T follicular helper cell (primary cell): ENCODE measurements at places on chromosomes 3 and 15.

- no peak for DNase-seq
Measured at GRCh38 chr3:23915537-23916108, 1.2 kb downstream of the NKIRAS1 start.

GRCh38 chr3:53844262-53845102 is 1.7 kb downstream of the CHDH start:
- no peak for DNase-seq

- DNase-seq = no peak
Measured at GRCh38 chr15:62920682-62921502, 121.7 kb upstream of the TPM1 start.

- no peak for DNase-seq
Measured at GRCh38 chr3:4467522-4467867, 426 bp upstream of the SUMF1 start.

GRCh38 chr15:63023351-63023945 is 19.1 kb upstream of the TPM1 start:
- DNase-seq = no peak

- DNase-seq = no peak
Measured at GRCh38 chr3:46191730-46192129, 16.4 kb downstream of the CCR1 start.

DNA sequence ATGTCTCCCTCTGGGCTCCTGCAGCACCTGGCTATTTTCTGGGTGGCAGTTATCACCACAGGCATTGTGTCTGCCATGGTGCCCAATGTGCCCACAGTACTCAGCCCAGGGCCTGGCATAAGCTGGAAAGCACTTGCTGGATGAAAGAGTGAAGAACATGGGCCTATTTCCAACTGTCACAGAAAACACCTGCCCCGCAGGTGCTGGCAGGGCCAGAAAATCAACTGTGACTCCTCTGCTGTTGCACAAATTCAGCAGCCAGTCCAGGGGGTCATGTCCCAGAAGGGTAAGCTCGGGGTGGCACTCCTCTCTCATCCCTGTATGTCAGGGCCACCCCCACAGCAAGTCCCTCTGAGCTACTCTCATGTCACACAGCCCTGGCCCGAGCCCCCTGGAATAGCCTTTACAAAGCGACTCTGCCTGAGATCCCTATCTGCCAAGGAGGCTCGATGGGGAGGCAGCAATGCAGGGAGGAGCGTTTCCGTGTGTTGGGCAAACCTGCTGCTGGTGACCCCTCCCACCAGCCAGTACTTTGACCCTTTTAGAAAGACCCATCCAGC is 16.9 kb downstream of the ITIH3 start:
- DNase-seq = no peak

DNA sequence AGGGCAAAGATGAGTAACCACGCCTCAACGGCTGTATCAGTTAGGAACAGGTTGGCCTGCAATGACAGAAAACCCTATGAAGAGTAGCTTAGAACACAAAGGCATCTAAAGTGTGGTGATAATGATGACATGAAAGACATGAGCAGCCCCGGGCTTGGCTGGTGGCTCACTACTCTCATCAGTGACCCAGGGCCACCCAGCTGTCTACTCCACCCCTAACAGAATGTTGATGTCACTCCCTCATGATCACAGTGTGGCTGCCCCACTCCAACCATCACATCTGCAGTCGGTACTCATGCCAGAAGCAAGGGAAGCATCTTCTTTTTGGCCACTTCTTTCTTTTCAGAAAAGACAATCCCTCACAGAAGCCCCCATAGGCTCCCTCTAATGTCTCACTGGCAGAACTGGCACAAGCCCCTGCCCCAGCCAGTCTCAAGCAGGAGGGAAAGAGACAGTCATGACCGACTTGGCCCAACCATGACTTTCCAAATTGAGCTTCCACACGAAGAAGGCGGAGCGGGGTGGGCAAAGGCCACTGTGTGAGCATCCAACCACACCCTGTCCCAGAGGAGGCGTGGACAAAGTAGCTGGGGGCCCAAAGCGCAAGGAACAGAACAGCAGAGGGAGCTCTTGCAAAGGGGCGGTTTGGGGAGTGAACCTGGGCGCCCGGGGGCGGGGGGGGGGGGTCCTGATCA is 72.0 kb upstream of the IQSEC1 start:
- no peak for DNase-seq

DNA sequence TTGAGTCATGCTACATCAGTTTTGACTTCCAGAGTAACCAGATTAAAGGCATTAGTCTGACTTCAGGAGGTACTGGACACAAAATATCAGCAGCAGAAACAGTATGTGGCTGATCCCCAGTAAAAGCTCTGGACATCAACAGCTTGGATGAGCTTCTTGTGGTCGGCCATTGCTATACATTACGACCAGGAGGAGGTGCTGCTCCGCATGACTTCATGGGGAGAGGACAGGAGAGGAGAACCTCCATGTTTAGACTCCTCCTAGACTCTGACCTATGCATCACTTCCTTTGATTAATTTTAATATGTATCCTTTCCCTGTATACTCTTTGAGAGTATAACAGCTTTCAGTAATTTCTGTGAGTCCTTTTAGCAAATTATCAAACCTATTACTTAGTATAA is 285.6 kb upstream of the ARHGEF26 start:
- no peak for DNase-seq

GRCh38 chr15:47516972-47517371 is 200.3 kb upstream of the SEMA6D start:
- no peak for DNase-seq

- no peak for DNase-seq
Measured at GRCh38 chr3:29937185-29937584, 656.3 kb downstream of the RBMS3 start.

DNA sequence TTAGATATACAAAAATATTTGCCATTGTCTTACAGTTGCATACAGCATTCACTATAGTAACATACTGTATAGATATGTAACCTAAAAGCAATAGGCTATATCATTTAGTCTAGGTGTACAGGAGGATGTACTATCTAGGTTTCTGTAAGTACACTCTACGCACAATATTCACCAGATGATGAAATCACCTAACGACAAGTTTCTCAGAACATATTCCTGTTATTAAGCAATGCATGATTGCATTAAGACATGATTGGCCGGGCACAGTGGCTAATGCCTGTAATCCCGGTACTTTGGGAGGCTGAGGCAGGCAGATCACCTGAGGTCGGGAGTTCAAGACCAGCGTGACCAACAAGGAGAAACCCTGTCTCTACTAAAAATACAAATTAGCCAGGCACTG is 14.5 kb upstream of the PRKCI start:
- DNase-seq = no peak

DNA sequence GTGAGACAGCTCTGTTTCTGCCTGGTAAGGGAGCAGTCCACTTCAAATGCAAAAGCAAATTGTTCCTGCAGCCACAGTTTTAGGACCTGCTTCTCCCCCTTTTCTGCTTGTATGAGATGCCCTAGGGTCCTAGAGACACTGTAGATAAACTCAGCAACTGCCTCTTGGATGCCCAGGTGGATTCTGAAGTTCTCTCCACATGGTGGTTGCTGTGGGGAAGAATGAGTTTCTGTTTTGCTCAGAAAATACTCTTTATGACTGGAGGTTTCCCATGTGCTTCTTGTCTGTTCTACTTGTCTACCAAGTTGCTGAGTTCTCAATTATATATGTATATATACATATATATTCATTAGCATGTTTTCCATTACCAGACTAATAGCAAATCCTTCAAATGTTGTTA is 5.6 kb upstream of the ZNF80 start:
- no peak for DNase-seq

DNA sequence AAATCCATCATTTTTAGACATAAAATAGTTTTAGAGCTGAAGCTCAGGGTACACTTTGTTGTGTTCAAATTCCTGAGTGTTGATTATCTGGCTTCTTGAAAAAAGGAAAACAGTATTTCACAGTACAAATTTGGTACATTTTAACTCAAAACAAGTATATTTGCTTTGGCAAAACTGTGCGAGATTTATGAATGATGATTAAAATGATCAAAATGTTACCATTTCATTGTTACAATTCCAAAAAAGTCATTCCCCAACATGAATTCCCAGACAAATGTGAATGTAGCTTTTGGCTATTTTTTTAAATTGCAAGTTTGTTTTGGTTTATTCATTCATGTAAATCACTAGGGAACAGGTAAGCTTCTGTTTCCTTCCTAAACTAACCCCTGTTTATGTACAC is 347.4 kb upstream of the DCBLD2 start:
- no peak for DNase-seq

GRCh38 chr3:188037965-188038581 is 115.9 kb upstream of the LPP start:
- DNase-seq = no peak

DNA sequence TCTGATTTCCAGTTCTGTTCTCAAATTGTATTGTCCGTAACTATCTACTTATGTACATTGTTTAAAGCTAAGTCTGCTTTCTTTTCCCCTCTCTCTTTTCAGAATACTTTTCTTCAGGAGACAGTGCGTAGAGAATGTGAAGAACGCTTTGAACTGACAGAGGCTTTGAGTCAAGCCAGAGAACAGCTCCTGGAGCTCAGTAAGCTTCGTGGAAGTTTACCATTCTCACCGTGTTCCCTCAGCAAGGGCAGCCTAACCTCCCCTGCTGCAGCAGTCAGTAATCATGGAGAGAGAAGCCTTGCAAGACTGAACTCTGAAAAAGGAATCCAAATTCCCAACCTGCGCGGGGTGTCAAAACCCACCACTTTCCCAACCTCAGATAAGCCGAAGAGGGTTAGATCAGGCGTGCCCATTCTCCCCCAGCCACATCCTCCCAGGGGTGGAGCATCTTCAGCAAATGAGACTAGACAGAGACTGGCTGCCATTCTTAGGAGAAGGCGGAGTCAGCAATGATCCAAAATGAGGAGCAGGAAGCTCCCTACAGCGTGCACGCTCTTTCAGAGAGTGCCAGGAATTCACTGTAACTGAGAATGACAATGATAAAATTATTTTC is 114.6 kb downstream of the CCNL1 start:
- DNase-seq = no peak

GRCh38 chr3:19149368-19149767 is 1.1 kb downstream of the KCNH8 start:
- no peak for DNase-seq

DNA sequence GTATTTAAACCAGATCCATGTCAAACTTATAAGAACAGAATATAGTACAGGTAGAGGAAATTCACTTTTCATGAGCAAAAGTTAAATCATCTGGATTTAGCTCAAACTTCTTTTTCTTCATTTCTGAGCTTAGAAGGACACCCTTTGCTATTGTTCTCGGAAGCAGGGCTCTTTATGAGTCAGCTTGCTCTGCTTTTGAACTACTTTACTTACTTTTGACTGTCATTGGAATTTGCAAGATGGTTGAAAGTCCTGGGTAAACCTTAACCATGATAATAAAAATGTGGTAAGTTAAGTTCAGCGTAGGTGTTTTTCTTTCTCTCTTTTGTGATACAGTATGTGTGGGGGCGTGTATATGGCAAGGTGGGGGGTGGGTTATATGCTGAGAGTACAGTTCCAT is 312.7 kb upstream of the DPH6 start:
- no peak for DNase-seq

DNA sequence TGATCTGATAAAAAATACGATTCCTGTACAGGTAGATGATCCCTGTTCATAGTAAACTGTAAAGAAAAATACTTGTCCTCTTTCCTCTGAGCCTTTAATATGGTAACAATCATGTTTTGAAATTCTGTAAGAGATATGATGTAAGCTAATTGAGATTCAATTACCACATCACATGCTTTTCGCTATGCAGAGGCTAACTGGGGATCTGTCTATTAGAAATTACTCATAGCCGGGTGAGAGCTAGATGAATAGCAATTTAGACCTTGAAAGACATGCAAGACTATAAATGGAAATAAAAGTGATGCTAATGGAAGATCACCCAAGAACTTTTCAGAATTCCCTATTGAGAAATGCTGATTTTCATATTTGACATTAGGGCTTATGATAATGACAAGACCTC is 579.9 kb upstream of the ZNF717 start:
- no peak for DNase-seq

DNA sequence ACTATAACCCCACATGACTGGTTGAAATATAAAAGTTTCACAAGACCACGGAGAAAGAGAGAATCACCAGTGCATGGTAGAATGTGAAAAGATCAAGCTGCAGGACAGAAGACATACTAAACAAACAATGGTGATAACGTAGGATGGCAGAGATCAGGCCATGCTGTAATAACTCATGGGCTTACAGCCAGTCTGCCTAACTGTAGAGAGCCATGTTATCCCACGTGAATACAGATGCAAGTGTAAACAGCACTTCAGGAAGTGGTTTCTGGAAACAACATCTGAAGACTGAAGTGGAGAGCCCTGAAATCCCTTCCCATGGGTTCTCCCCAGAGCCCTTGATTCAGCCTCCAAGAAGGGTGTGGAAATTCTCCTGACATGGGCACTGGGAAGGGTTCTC is 103.2 kb upstream of the SLCO2A1 start:
- no peak for DNase-seq

DNA sequence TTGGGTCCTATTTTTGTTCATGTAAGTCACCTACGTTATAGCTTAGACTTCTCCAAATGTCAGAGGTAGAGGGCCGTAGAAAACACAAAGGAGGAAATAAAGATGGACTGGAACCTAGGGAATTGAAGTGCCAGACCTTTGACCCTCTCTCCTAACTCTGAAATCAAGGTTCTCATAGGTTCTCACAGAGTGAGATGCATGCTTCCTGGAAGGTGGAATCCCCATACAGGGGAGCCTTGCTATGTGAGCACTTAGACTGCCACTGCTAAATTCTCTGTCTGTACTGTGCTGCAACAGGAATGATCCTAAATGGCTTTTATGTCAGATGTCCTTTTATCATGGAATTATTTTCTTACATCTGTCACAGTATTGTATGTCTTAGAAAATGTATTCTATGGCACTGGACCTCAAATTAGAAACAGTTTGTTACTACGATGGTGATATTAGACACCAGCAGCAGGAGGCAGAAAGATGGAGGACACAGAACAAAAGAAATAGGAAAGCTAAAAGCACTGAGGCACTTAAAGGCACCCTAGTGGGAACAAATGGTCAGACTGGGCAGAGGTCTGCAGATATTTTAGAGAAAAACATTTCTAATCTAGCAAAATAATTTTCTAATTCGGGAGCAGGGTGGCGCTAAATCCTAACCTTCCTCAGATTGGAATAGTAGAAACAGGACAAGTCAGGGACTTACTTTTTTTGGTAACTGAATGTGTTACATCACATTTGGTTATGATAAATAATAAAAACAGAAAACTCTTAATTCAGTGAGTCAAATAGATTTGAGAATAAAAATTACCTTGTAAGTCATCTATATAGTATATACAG is 60.2 kb upstream of the CDAN1 start:
- DNase-seq = no peak

DNA sequence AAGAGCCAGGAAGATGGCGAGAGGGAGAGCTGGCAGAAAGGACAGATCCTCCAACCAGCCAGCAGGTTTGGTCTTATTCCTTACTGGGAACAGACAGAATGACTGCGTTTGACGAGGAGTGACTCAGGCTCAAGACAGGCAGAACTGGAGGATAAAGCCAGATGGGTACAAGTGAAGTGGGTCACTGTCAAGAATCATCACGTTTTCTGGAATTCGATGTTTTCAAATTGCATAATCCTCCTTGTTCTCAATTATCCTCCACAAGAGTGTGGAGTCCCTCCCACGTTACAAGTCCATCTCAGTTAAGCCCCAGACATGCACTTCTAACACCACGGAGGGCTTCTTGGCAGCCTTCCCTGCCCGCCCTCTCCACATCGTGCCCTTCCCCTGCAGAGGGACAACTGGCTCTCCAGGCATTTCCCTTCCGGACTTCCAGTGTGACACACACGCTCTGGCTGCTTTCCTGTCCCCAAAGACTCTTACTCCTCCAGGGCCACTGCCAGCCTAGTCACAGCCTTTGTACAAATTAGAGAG is 183.1 kb downstream of the CHST2 start:
- DNase-seq = no peak

GRCh38 chr3:17874636-17875035 is 132.2 kb upstream of the TBC1D5 start:
- no peak for DNase-seq
